Chondrocyte (in vitro differentiated cells): ENCODE measurements at places on chromosomes 4 and X. TPM values are rescaled to one million over a fixed set of nuclear protein-coding genes. Genes with fewer than 3 reads are reported as not detected.

DNA sequence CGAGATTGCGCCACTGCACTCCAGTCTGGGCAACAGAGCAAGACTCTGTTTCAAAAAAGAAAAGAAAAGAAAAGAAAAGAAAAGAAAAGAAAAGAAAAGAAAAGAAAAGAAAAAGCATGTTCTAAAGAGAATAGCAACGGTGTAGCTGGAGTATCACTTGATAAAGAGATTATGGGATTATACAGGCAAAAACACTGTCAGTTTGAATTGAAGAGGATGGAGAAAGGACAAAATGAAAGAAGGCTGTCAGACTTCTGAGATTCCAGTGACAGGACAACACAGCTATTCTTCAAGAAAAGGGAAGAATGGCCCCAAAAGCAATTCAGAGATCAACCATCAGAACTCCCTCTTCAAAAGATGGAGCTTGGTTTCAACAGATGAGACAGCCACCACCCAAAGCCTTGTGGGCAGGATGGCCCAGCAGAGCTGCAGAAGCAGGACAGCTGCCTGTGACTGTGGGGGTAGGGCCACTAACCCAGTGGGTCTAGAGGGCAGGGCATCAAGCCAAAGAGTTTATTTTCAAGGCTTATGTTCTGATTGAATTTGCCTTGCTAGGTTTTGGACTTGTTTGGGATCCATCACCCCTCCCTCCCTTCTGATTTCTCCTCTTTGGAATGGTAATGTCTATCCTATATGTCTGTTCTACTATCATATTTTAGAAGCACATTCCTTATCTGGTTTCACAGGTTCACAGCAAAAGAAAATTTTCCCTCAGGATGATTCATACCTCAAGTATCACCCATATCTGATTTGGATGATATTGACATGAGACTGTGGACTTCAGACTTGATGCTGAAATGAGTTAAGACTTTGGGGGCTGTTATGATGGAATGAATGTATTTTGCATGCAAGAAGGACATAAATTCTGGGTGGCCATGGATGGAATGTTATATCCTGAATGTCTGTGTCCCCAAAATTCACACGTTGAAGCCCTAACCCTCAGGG is 17.5 kb downstream of the RFC1 start:
- H3K27me3 ChIP-seq: no peaks in the 10 kb centered on the region
- peaks cover 21% of the 10 kb centered on the region for H3K36me3 ChIP-seq
- no peak overlapping the region for H3K4me3 ChIP-seq
- DNase-seq: no peak

- no peak overlapping the region for H3K27ac ChIP-seq
- no peak overlapping the region for H3K4me3 ChIP-seq
- H3K27me3 ChIP-seq: no peaks in the 10 kb centered on the region
- H3K36me3 ChIP-seq: no peaks in the 10 kb centered on the region
- H3K4me1 ChIP-seq: no peaks in the 10 kb centered on the region
These were observed 188.7 kb downstream of the GBA3 start for GRCh38 chr4:22881411-22881810.

DNA sequence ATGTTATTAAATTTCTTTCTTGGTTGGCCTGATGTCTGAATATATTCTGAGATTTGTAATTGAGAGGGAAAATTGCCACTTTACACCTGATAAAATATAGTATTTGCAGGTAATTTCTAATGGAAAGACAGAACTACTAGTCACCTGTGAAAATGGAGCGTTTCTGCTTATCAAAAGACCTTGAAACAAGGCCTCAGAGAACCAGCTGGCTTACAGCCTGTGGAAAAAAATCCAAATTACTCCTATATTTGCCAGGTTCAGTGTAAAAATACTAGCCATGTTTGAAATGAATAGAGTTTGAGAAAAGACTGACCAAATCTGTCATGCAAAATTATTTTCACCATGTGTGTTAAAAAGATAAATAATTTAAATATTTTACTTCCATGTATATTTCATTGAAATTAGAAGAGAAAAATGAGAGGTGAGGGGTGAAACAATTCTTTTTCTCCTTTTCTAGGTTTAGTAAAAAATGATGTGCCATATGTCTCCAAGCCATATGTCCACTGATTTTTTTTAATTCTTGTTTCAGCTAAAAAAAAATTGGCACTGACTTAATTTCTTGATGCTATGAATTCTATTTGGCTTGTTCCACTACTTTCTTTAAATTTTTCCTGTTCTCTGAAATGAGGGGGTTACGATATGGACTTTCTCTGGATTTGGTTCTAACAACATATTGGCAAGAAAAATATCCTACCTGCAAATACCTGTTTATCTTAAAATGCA is 464.9 kb downstream of the GRXCR1 start:
- no peak for DNase-seq
- peaks cover 6% of the 10 kb centered on the region for H3K27me3 ChIP-seq
- no peaks in the 10 kb centered on the region for H3K4me1 ChIP-seq
- no peaks in the 10 kb centered on the region for H3K36me3 ChIP-seq
- H3K4me3 ChIP-seq: no peak overlapping the region

DNA sequence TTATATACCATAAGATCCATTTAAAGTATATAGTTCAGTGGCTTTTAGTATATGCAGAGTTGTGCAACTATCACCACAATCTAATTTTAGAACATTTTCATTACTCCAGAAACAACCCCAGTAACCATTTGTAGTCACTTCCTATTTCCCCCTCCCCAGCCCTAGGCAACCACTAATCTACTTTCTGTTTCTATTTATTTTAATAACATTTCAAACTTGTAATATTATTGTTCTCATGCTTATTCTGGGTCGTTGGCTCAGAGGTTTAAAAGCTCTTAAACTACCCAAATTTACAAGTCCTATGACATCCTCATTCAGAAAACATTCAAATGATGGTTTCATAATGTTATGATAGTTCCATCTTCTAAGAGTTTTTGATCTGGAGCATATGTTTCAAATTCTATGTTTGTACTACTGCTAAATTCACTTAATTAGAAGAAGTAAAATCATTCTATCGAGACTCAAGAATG is 18.4 kb downstream of the XIAP start:
- H3K36me3 ChIP-seq: peaks cover 1% of the 10 kb centered on the region
- H3K27me3 ChIP-seq: no peaks in the 10 kb centered on the region

- H3K4me1 ChIP-seq: peaks cover 74% of the 10 kb centered on the region
- peak overlapping the region; percentile 5 for H3K4me3 ChIP-seq
- no peaks in the 10 kb centered on the region for H3K36me3 ChIP-seq
- peak overlapping the region; percentile 91 for H3K27ac ChIP-seq
- no peaks in the 10 kb centered on the region for H3K27me3 ChIP-seq
These were observed 44.8 kb downstream of the GAB1 start for GRCh38 chr4:143381189-143382118.

DNA sequence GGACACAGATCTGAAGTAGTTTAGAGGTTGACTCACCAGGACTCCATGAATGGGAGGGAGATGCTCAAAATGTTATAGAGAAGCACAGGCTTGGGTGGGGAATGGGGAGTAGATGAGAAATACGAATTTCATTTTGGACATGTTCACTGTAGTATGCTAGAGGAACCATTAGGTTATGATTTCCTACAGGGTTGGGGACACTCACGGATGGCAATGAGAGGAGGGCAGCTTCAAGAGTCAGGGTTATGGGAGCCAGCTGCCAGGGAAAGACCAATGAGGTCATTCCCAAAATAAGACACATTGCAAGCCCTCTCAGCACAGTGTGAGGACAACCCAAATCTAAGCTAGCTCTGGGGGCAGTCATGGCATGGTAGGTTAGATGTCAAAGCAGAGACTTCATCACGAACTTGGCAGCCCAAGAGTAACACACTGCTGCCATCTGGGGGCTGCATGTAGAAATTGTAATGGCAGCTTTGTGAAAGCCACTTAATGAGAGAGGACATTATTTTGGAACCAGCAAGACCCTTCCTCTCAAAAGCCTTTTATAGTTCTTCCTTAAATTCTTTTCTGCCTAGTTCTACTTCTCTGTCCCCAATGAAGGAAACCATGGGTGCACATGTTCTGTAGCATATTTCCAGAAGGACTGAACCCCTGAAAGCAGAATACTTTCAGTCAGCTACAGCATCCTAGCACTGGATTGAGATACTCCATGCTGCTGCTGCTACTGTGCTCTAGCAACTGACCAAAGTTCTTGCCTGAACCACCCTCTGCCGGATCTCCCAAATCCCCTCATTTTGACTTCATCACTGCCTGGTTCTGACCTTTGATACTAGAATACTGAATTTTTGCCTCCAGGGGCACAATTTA is 16.2 kb upstream of the ZCCHC12 start:
- no peak for DNase-seq
- no peak overlapping the region for H3K27ac ChIP-seq
- H3K36me3 ChIP-seq: no peaks in the 10 kb centered on the region

DNA sequence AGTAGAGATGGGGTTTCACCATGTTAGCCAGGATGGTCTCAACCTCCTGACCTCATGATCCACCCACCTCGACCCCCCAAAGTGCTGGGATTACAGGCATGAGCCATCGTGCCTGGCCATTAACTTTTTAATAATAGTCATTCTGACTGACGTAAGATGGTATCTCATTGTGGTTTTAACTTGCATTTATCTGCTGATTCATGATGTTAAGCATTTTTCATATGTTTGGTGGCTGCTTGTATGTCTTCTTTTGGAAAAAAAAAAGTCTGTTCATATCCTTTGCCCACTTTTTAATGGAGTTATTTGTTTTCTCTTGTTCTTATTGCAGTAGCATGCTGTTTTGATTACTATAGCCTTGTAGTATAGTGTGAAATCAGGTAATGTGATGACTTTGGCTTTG is 45.8 kb downstream of the ANXA10 start:
- H3K36me3 ChIP-seq: no peaks in the 10 kb centered on the region
- no peak overlapping the region for H3K27ac ChIP-seq
- H3K4me3 ChIP-seq: no peak overlapping the region
- peaks cover 4% of the 10 kb centered on the region for H3K4me1 ChIP-seq
- DNase-seq: no peak

DNA sequence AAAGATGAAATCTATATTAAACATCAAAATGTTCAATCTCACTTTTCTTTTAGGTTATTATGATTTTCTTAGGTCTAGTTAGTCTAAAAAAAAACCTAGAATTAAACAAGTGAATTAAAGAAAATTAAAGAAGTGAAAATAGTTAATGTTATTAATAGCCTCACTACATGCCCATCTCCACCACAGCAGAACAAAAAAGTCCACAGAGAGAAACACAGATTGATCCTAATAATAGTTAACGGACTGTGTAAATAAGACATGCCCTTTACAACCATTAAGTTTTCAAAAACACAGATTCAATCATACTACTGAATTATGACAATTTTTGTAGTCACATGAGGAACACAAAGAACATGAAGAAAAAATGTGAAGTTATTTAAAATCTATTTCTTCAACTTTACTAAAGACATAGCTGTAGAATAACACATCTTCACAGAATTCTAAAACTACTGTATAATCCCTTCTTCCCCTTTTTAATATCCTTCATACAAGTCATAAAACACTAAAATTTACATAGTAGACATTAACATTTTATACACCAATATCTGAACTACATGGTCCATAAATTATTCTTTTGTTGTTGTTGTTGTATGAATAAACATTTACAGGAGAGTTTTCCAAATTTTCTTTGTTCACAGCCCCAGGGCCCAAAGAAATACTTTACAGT is 15.3 kb downstream of the HELQ start:
- H3K4me3 ChIP-seq: no peak overlapping the region
- H3K36me3 ChIP-seq: peaks cover 22% of the 10 kb centered on the region
- no peaks in the 10 kb centered on the region for H3K4me1 ChIP-seq
- H3K27ac ChIP-seq: no peak overlapping the region
- DNase-seq: no peak
- H3K27me3 ChIP-seq: no peaks in the 10 kb centered on the region

DNA sequence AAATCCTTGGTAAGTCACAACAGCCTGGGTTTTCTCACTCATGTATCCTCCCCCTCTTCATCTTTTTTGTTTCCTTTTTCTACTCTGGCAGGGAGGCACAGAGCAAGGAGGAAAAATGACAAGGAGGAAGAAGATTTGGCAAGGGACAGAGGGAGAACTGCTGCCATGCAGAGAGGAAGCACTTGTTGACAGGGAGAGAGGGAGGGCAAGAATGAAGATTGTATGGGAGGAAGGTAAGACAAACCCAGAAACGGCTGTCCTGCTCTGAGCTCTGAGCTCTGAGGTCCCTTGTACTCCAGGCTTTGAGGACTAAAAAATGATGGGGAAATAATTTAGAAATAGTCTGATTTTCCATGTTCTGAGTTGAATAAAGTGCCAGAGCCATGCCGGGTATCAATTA is 123.9 kb downstream of the DCHS2 start:
- no peak for DNase-seq
- no peak overlapping the region for H3K27ac ChIP-seq
- peaks cover 35% of the 10 kb centered on the region for H3K27me3 ChIP-seq
- H3K4me3 ChIP-seq: no peak overlapping the region
- H3K4me1 ChIP-seq: peaks cover 10% of the 10 kb centered on the region

DNA sequence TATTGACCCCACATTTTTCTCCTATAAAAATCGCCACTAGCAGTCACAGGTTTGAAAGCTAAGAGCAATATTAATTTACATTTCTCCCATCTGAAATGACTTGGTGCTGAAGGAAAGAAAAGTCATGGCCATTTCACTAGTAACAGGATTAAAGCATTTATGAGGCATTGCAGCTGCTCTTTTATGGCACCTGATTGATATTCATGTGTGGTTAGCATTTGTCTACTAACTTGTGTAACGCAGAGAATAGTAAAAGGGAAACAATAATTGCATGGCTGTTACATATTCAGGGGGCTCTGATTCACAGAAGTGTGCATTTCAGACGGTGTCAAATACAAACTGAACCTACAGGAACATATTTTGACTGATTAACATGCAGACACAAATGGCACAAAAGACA is 5.2 kb downstream of the PCDH19 start:
- no peak overlapping the region for H3K4me3 ChIP-seq
- H3K27me3 ChIP-seq: peaks cover 32% of the 10 kb centered on the region
- peaks cover 31% of the 10 kb centered on the region for H3K4me1 ChIP-seq
- DNase-seq: no peak
- peaks cover 5% of the 10 kb centered on the region for H3K36me3 ChIP-seq

GRCh38 chr4:122625156-122625555 is 4.3 kb upstream of the IL21 start:
- no peaks in the 10 kb centered on the region for H3K4me1 ChIP-seq
- H3K27ac ChIP-seq: no peak overlapping the region
- DNase-seq: no peak
- no peak overlapping the region for H3K4me3 ChIP-seq
- peaks cover 32% of the 10 kb centered on the region for H3K27me3 ChIP-seq
- H3K36me3 ChIP-seq: peaks cover 4% of the 10 kb centered on the region

DNA sequence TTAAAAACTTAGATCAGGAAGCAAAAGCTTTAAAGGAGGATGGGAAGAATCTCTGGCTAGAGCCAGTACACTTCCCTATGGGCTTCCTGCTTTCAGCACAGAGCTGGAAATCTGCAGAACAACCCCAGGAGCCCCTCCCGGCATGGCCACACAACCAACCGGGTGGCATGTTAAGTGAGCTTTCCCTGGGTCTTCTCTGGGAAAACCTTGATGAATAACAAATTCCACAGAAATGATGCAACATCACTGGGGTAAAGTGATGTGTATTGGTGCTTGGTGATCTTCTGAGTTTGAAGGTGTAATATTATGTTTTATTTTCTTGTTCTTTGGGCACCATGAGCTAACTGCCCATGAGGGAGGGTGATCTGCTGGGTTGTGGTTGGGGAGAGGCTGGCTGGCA is 22.1 kb downstream of the NHS start:
- no peak overlapping the region for H3K4me3 ChIP-seq
- H3K27me3 ChIP-seq: no peaks in the 10 kb centered on the region
- DNase-seq: no peak
- peak overlapping the region; percentile 52 for H3K27ac ChIP-seq

ADGRG4 gene
- 0.24 to 0.36 TPM (median 0.30 TPM) in 3 replicates for total RNA-seq

PDE6B gene
- 0.46 to 2.3 TPM (median 2.3 TPM) in 3 replicates for total RNA-seq

YIPF7 gene
- not detected in 3 replicates for total RNA-seq

SPATA18 gene
- total RNA-seq: 17.9 to 18.7 TPM (median 18.6 TPM) in 3 replicates

PPP2R3B gene
- total RNA-seq: 27.1 to 30.5 TPM (median 30.0 TPM) in 3 replicates

MID1 gene
- 12.0 to 13.9 TPM (median 12.1 TPM) in 3 replicates for total RNA-seq

AFM gene
- not detected in 3 replicates for total RNA-seq

HTN1 gene
- not detected in 3 replicates for total RNA-seq

ABCG2 gene
- total RNA-seq: 0.08 to 0.40 TPM (median 0.24 TPM) in 3 replicates
